ENCODE measurements at places on chromosomes 12 and 14.

DNA sequence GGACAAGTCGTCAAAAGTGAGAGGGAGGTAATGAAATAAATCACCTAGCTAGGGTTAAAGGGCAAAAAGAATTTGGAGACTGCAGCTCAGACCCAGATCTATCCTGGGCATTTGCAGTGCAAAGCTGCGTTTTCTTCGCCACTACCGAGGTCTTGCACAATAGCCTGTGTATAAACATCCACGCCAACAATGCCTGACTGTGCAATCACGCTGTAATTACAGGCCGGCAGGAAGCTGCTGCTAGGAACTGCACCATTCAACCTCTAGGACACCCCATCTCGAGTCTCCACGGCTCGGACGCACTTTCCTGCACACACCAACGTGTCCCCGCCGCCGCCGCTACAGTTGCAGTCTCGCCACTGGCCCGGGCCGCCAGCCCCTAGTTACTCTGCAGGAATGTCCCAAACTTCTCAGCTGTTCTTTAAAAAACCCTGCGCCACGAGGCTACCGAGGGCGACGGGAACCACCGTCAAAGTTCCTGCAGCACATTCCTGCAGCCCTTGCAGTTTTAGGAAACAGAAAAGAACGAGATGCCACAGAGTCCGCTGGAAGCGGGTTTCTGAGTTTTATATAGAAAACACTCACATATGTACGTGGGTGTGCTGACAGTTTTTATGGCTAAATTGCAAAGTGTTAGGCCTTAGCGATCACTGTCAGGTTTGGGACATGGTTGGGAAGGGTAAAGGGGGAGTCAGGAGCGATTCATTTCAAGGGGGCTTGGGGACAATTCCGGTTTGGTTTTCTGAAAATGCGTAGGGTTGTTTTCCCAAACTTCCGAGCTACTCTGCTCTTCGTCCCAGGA, 65.6 kb upstream of the PTGR2 start:
- DNase-seq = no peak

DNA sequence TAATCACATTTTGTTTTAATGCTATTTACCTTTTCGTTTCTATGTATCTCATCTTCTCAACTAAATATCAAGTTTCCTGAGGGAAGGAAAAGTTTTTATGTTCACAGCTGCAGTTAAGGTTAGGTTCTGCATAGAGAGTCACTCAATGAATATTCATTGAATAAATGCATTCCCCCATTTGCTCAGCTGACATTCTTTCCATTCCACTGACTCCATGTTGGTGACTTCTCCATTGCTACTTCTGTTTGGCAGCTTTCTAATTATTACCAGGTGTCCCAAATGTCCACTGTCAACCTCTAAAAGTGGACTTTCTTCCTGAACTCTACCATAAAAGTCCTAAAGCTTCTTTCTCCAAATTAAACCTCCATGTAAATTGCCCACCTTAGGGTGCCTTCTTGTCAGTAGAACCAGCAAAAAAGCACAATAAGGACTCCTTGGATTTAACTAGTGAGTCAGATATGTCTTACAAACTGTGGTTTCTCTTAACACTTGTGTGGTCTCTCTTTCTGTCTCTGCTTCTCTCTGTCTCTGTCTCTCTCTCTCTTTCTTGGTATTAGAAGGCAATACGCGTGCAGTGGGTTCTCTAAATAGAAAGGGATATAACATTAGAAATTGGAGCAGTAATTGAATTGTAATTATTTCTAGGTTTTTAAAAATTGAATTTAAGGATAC, 85.9 kb downstream of the TMEM117 start:
- DNase-seq = no peak

- no peak for DNase-seq
Observed at GRCh38 chr14:98808494-98809407, 463.2 kb downstream of the BCL11B start.

DNA sequence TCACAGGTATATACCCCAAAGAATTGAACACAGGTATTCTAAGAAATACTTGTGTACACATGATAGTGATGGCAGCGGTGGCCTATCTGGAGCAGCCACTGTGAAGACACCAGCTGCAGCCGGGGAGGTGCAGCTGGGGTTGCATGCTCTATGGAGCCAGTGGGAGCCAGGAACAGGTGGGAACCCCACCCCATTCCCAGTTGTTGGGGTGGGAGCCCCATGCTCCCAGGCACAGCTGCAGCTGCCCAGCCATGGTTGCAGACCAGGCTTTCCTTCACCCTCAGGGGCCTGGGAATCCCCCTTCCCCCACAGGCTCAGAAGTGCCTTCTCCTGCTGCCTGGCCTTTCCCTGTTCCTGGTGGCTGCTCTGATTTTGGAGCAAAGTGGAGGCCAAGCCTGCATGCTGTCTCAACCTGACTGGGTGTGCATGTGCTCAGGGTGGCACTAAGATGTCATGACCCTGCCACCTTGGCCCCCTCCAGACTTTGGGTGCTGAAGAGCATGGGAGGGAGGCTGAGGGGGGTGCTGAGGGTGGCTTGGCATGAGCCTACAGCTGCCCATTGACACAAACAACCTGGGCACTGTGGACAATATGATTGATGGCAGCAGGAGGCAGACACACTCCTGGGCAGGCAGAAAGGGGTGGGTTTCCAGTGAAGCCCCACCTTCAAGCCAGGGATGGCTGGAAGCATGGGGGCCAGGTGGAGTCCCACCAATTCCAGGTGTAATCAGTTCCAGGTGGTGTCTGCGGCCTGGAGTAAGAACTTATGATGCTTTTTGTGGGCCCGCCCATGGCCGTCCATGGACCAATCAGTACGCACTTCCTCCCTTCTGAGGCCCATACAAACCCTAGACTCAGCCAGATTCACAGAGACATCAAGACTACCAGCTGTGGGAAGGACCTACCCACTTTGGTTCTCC, 234.7 kb downstream of the ADGRD1 start:
- DNase-seq = no peak

DNA sequence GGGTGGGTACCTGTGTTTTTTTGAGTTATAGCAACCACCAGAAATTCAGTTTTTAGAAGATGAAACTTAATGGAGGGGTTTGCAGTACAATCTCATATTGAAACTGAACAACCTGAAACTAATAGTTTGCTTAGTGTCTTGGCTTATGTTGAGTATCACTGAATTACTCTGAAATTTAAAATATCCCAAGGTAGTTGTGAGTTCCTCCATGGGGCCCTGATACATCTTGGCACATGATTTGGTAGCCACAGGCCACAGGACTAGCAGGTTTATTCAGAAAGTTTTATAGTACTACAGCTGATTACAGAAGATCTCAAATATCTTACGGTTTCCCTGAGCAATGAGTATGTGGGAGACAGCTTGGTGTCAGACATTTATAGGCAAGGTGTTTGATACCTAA, 10.4 kb downstream of the PTGES3 start:
- no peak for DNase-seq

GRCh38 chr14:32197919-32198318, 3.9 kb upstream of the RNU6-7 start:
- DNase-seq = no peak

GRCh38 chr14:20329355-20329754, 3.7 kb downstream of the CCNB1IP1 start:
- DNase-seq = no peak
